ENCODE measurements at places on chromosomes 2 and 18.

- DNase-seq: no peak
These were observed 22.7 kb downstream of the MGAT5 start for GRCh38 chr2:134276381-134277172.

DNA sequence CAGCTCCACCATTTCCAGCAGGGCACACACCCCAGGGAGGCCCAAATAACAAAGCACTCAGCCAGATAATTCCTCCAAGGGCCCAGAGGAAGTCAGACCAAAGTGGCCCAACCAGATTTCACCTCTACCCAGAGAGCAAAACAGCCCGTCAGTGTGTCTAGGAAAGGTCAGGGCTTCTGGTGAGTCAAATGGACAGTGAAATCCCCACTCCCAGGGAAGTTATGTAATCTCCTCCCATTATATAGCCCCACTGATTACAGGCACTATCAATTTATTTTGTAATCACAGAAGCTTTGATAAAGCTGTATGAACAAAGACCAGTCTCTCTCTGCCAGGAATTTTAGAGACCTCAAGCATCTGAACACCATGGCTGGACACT is 4.0 kb downstream of the B4GALT6 start:
- DNase-seq: no peak

DNA sequence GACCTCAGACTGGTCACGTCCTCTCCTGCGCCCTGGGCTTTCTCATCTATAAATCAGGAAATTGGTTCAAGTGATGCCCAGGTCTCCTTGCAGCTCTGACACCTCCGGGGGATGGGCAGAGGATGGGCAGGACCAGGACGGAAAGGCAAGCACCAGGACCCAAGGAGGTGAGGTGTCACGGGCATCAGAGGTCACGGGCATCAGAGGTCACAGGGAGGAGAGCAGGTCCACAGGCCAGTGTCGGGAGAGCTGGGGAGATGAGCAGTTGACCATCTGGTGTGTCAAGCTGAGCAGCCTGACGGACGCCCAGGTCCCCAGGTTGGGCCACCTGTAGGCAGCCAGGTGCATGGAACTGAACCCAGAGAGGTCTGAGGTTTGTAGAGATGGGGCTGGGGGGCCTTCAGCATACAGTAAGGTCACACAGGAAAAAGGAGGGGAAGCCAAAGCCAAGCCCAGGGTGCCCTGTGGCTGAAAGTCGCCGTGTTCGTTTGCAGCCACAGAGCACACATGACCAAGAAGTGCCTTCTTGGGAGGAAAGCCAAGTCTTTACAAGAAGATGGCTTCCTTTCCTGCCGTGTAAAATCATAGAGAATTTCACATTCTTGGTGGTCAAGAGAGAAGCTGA is 240.4 kb downstream of the ATAD2B start:
- no peak for DNase-seq

- no peak for DNase-seq
These were observed 101.4 kb downstream of the PTRHD1 start for GRCh38 chr2:24691806-24692205.

DNA sequence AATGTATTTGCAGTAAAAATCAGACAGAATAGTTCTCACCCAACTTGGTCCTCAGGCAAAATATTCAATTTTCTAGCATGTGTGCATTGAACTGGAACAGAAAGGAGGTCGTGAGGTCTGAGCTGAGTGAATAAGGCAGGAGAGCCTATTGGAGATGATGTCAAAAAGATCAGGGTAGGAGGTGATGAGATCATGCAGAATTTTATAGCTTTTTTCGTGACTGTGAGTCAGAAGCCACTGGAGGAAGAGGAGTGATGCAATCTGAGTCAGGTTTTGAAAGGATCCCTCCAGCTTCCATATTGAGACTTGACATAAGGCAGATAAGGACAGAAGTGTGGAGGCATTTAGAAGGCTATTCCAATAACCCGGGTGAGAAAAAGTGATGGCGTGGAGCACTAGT is 299.5 kb upstream of the SOX11 start:
- no peak for DNase-seq

Measured in activated naive CD4-positive, alpha-beta T cell (primary cell).